Mesenteric fat pad (tissue), 1 donor: ENCODE measurements at places on chromosomes 6 and 20.

GRCh38 chr6:96923871-96924493 lies 546 bp upstream of the KLHL32 start:
- DNase-seq: no peak

- no peak for DNase-seq
Measured at GRCh38 chr6:139308936-139309603, 17.3 kb upstream of the TXLNB start.

DNA sequence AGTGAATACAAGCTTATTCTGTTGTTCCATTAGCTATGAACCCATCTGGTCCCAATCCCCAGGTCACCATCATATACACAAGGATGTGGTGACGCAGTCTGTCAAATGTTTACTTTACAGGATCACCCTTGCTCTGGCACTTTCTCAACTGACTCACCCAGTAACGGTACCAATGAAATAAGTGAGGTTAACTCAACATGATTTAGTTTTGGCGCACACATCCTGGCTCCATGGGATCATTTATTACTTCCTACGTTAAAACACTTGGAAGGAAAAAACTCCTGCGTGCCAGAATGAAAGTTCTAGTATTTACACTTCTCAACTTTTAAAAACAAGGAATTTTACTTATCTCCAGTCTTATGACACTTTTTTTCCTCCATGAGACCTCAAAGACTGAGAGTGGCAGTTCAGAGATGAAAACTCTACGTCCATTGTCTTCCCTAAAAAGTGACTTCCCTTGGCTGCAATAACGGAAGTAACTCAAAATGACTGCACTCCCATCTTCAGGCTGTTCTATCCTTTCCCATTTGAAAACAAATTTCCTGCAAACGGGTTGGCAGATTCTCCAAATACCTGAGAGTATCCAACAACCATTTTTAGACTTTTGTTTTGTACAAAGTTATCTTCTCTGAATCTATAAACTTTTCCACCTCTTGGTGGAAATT lies 15.9 kb downstream of the AGPAT4 start:
- no peak for DNase-seq

DNA sequence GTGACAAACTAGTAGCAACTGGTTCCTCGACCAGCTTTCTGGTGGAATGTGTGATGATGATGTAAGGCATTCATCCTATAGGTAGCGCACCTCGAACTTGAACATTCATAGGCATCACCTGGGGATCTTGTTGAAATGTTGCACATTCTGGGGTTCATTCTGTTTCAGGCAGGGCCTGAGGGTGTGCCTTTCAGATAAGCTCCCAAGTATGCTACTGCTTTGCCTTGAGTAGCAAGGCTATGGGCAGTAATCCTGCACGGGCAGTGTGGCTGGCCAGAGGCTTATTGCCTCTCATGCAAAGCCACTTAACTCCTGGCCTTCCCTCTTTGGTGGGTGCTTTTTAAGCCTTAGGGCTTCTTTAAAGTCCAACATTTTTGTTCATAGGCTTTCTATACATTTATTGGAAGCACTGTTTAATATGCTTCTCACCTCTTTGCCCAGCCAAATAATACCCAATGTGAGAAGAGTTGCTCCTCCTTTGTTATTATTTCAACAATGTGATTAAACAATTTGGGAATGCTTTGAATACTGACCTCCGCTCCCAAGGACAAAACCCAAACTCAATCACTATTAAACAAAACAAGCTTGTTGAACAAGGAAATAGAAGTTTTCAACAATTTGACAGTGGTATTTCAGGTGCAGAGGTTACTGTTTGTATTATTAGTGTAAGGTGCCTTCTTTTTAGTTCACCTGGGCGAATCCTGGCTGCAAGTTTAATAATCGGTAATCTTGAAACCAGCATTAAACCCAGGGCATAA lies 57.5 kb downstream of the JARID2 start:
- no peak for DNase-seq

GRCh38 chr6:83152913-83153312 lies 40.2 kb downstream of the PGM3 start:
- DNase-seq: no peak

DNA sequence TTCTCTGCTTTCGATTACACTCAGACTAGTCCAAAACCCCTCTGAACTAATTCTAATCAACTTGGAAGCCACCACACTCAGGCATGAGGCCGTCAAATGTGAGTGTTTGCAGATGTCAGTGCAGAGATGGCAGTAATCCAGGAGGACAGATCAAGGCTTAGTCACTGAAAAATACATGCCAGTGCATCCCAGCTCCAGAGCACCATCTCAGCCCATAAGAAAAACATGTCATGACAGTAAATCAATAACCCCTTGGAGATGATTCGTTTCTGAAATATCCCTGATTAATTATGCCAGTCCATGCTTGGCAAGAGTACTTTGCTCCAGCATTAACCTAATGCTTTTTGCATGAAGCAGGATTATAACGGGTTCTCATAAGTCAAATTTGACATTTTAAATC lies 179.5 kb downstream of the ADAT2 start:
- no peak for DNase-seq

GRCh38 chr20:23117738-23118137 lies 31.6 kb upstream of the CD93 start:
- DNase-seq: no peak

GRCh38 chr20:23190557-23190956 lies 104.4 kb upstream of the CD93 start:
- no peak for DNase-seq

DNA sequence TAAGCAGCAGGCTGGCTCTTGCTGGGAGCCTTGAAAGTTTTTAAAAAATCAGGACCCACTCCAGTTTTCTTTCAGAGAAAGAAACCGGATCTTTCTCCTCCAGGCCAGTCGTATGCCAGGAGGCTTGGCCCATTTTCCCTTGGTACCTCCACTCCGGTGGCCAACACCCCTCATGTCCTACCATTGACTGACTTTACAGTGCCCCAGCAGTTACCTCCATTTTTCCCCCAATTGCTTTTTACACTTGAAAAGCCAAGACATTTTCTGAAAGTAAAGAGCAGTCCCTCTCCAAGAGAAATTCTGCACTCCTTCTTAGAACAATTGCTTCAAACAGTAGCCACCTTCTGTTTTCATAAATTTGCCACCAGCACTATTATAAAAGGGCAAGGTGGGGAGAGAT lies 47.7 kb upstream of the SNX9 start:
- DNase-seq: no peak

DNA sequence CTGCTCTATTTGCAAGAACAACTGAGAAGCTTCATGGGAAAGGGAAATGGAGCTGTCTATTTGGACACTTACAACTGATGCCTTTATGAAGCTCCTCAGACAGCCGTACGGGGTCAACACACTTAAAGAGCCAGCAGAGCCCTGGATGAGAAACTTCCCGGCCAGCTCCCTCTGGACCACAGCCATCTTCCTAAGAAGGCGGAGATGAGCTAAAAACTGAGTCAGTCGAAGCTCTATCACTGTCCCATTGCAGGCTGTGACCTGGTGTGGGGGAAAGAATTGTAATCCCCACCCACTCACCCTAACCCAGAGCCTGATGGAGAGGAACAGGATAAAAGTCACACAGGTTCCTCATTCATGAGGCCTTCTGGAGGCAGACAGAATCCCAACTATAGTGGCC lies 360.4 kb upstream of the JARID2 start:
- no peak for DNase-seq
